ENCODE measurements at places on chromosomes 3 and 15. TPM values are rescaled to one million over a fixed set of nuclear protein-coding genes. Genes with fewer than 3 reads are reported as not detected.
A peak's percentile ranks its signal among the peaks of the same experiment; 100 is the strongest.

GRCh38 chr3:152198665-152199064 lies 70.1 kb upstream of the MBNL1 start:
- H3K27ac ChIP-seq = peak overlapping the region; percentile 94
- DNase-seq = no peak
- no peaks in the 10 kb centered on the region for H3K4me1 ChIP-seq

GRCh38 chr3:66800941-66801545 lies 197.1 kb upstream of the KBTBD8 start:
- H3K27me3 ChIP-seq = no peaks in the 10 kb centered on the region
- no peak overlapping the region for H3K4me3 ChIP-seq
- H3K27ac ChIP-seq = no peak overlapping the region
- DNase-seq = no peak
- H3K36me3 ChIP-seq = no peaks in the 10 kb centered on the region

DNA sequence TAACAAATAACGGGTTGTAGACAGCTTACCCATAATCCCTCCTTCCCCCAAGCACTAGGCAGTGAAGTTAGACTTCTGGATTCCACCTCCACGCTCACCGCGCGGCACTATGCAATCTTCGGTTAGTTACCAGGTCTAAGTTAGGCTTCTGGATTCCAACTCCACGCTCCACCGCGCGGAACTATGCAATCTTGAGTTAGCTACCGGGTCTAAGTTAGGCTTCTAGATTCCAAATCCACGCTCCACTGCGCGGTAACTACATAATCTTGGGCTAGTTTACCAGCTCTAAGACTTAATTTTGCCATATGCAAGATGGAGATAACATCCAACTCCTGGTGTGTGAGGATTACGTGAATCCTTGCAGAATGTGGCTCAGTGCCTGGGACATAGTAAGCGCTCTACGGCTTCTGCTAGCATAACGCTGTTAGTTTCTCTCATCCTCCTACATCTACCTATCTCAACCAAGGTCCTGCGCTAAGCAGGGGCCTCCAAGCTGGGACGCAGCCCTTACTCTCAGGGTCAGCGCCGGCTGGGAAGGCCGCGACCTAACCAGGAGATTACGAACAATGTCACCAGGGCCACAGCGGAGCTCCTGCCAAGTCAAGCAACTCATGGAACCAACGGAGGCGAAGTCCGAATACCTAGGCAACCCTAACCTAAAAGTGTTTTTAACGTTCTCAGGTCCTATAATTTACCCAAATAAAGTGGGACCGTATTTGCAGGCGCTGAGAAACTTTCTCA lies 497 bp upstream of the RPLP1 start:
- no peaks in the 10 kb centered on the region for H3K4me1 ChIP-seq
- no peaks in the 10 kb centered on the region for H3K36me3 ChIP-seq
- peak overlapping the region; percentile 76 for H3K4me3 ChIP-seq
- H3K27me3 ChIP-seq = no peaks in the 10 kb centered on the region
- peak; percentile 30 for DNase-seq
- peak overlapping the region; percentile 91 for H3K27ac ChIP-seq

DNA sequence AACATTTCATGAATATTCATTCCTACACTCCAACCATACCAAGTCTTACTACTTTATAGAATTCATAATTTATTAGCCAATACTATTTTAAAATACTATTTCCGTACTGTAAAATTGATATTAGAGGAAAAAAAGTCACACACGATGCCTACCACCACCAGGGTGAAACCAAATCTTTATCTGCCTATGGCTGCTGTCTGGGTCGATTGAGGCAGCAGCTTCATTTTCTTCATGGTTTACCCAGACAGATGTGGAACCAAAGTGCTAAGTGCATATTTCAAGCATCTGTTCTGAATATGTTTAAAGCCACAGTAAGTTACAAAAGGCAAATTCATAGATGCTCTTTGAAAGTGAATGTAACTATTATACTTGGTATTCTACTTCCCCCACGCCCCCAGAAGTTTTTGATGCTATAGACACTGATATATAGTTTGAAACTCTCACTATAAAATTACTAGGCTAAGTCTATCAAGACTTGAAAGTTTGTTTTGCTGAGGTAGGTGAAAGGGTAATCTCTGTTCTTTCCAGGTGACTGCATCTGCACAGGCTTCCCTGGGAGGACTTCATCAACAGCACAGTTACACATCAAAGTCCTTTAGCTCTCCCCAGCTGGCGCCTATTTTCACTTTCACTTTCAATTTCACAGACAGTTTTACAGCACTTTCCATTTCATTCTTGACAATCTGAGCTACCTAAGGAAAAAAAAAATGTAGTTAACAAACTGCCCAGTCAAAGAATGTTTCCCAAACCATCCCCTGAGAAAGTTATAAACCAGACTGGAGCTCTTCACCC lies 113.9 kb downstream of the POLQ start:
- no peaks in the 10 kb centered on the region for H3K4me1 ChIP-seq
- no peaks in the 10 kb centered on the region for H3K27me3 ChIP-seq
- peak overlapping the region; percentile 25 for H3K4me3 ChIP-seq
- H3K36me3 ChIP-seq = no peaks in the 10 kb centered on the region
- DNase-seq = no peak

DET1 gene
- total RNA-seq = 4.1 TPM

SLC6A1 gene
- under 0.01 TPM for total RNA-seq

DNA sequence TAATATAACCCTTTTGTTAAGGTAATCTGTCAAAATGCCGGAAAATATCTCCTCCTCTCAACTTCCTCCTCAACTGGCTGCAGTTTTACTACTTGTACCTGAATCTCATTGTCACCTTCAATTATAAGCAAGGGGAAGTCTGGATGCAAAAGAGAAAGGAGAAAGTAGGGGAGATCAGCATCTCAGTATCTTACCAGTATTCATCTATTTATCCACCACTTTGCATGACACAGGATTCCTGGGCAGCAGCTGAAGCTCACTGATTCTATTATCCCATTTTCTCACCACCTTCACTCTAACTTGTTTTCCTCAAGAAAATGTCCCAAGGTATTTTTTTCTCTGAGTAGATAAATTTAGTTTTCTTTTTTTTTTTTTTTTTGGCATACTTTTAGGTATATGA lies 440.5 kb upstream of the CBLB start:
- H3K27me3 ChIP-seq = no peaks in the 10 kb centered on the region
- no peaks in the 10 kb centered on the region for H3K36me3 ChIP-seq
- no peak overlapping the region for H3K27ac ChIP-seq
- no peak for DNase-seq
- no peaks in the 10 kb centered on the region for H3K4me1 ChIP-seq
- no peak overlapping the region for H3K4me3 ChIP-seq

DNA sequence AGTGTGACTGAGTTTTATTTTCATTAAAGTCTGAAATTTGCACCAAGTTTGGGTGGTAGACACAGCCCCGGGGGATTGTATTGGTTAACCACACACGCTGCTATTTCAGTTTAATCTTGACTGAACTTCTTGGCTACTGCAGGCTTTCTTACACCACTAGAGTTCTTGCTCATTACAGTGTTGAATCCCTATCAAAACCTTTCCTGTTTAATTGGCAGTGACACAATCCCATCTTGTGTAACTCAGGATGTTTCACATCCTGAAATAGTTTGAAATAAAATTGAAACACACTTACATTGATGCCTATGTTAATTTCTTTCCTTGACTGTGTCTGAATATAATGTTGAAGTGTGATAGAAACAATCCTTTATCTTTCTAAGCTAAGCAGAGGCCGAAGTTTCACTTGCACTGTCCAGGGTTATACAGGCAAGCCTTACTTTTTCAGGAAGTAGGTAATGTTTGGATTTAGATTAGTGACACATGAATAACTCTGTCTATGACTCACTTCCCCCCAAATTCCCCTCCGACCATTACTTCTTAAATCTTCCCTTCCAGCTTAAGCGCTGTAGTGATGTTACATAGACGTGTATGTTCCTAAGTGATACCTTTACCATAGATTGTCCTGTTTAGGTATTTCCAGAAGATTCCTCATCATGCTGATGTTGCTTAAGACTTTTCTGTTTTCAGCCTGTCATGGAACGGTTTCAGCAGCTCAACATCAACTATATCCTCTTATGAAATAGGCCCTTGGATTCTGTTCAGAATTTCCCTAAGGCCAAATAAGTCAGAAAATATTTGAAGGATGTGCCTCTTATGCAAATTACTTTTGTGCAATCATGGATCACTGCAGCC lies 16.8 kb downstream of the ATG7 start:
- peaks cover 4% of the 10 kb centered on the region for H3K4me1 ChIP-seq
- H3K4me3 ChIP-seq = no peak overlapping the region
- H3K27me3 ChIP-seq = no peaks in the 10 kb centered on the region
- H3K27ac ChIP-seq = peak overlapping the region; percentile 67
- no peaks in the 10 kb centered on the region for H3K36me3 ChIP-seq
- DNase-seq = no peak

DNA sequence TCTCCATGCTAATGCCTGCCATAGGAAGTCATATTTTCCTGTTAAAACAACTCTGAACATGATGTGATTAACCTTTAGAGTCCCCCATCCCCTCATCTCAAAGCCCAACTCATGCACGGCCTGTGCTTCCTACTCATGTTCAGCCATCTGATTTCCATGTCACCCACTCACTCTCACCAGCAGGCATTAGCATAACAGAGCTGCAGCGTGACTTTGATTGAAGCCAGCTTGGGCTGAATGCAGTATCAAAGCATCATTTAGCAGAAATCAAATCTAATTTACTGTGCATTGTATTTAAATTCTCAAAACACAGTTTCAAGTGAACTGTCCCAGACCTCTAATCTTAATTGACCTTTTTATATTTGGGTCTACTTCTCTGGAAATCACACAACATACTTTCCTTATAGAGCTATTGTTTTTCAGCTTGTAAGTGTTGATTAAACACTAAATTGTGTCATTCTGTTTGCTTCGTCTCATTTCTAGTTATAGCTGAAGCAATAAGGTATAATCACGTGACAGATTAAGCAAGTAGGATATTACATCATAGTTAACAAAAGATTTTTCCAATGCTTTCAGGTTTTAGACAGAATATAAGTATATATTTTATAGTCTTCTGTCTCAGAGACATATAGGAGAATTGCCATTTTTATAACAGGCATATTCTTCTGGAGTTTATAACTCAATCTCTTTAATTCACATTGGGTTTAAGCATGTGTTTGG lies 501.5 kb downstream of the ROBO2 start:
- H3K36me3 ChIP-seq = no peaks in the 10 kb centered on the region

PLA2G4D gene
- 0.07 TPM for total RNA-seq

EFHB gene
- under 0.01 TPM for total RNA-seq

DNA sequence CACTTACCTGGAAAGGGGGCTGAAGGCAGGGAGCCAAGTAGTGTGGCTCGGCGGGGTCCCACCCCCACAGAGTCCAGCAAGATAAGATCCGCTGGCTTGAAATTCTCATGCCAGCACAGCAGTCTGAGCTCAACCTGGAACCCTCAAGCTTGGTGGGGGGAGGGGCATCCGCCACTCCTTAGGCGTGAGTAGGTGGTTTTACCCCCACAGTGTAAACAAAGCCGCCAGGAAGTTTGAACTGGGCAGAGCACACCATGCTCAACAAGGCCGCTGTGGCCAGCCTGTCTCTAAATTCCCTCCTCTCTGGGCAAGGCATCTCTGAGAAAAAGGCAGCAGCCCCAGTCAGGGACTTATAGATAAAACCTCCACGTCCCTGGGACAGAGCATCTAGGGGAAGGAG lies 156.3 kb downstream of the KBTBD8 start:
- H3K27ac ChIP-seq = no peak overlapping the region
- no peaks in the 10 kb centered on the region for H3K27me3 ChIP-seq
- no peak overlapping the region for H3K4me3 ChIP-seq
- no peaks in the 10 kb centered on the region for H3K4me1 ChIP-seq

DNA sequence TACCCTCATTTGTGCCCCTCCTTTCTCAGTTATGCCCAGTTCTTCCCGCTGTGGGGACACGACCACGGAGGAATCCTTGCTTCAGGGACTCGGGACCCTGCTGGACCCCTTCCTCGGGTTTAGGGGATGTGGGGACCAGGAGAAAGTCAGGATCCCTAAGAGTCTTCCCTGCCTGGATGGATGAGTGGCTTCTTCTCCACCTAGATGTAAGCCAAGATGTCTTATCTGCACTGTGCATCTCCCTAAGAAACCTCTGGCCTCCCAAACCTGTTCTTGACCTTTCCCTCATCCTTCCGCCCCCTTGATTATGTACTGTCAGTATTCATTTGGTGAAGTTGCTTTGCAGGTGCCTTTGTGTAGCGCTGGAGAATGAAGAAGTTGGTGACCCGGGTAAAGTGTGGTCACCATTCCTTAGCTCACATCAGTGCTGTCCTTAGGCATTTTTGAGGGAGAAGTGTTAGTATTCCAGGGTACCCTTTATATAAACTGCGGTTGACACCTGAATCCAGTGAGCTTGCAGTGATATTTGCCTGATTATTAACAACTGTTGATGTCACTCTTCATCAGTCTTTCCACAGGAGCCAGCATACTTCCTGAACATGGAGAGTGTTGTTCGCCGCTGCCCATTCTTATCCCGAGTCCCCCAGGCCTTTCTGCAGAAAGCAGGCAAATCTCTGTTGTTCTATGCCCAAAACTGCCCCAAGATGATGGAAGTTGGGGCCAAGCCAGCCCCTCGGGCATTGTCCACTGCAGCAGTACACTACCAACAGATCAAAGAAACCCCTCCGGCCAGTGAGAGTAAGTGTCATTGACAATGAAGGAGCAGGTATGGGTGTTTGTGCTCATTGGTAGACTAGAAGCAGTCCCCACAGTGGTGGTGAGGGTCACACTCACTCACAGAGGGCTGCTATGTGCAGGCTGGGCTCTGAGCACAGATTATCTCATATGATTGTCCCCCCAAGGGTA lies 966 bp downstream of the ALAS1 start:
- DNase-seq = no peak
- H3K36me3 ChIP-seq = no peaks in the 10 kb centered on the region
- H3K4me3 ChIP-seq = peak overlapping the region; percentile 97
- peak overlapping the region; percentile 79 for H3K27ac ChIP-seq
- H3K27me3 ChIP-seq = no peaks in the 10 kb centered on the region

GRCh38 chr3:34260271-34261000 lies 462.0 kb downstream of the PDCD6IP start:
- no peaks in the 10 kb centered on the region for H3K36me3 ChIP-seq
- DNase-seq = peak; percentile 44
- H3K4me1 ChIP-seq = peaks cover 3% of the 10 kb centered on the region
- no peak overlapping the region for H3K4me3 ChIP-seq

GRCh38 chr15:19944261-19944888 lies 597.2 kb downstream of the GOLGA6L6 start:
- no peaks in the 10 kb centered on the region for H3K27me3 ChIP-seq
- H3K4me1 ChIP-seq = no peaks in the 10 kb centered on the region
- H3K4me3 ChIP-seq = no peak overlapping the region
- H3K27ac ChIP-seq = no peak overlapping the region

- H3K4me1 ChIP-seq = no peaks in the 10 kb centered on the region
- no peak overlapping the region for H3K27ac ChIP-seq
- no peaks in the 10 kb centered on the region for H3K36me3 ChIP-seq
- DNase-seq = no peak
- no peaks in the 10 kb centered on the region for H3K27me3 ChIP-seq
Observed at GRCh38 chr3:190142041-190142440, 21.3 kb upstream of the P3H2 start.

DNA sequence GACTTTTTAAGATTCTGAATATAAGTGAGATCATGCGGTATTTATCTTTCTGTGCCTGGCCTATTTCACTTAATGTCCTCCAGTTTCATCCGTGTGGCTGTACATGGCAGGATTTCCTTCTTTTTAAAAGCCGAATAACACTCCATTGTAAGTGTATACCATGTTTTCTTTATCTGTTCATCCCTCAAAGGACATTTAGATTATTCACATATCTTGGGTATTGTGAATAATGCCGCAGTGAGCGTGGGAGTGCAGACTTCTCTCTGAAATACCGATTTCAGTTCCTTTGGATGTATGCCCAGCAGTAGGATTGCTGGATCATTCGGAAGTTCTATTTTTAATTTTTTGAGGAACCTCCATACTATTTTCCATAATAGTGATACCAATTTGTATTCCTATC lies 136.1 kb downstream of the APBA2 start:
- no peak overlapping the region for H3K4me3 ChIP-seq
- DNase-seq = no peak
- H3K36me3 ChIP-seq = no peaks in the 10 kb centered on the region
- H3K27me3 ChIP-seq = no peaks in the 10 kb centered on the region
- H3K27ac ChIP-seq = no peak overlapping the region

C3orf49 gene
- total RNA-seq = not detected
